Activated CD4-positive, alpha-beta T cell treated with anti-CD3 and anti-CD28 coated beads, Interleukin-2, amount 50 U/mL, for 4 hours (primary cell): ENCODE measurements at places on chromosomes 5 and 9.

GRCh38 chr5:158162026-158162425, 303.1 kb upstream of the CLINT1 start:
- no peak for DNase-seq

DNA sequence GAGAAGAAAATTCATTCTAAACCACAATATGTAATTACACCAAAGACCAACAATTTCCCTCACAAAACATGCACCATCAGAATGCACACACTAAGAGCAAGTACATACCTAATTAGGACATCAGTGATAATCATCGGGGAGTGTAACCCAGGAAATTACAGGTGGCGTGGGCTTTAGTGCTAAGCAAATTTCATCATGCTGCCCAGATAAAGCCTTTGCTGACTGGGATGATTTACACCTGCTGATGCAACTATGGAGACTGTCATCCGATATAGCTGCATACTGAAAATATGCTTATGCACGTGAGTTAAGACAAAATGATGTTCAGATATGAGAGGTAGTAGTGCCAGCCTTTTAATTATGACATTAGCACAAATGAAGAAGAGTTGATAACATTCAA, 123.2 kb downstream of the DCP2 start:
- no peak for DNase-seq

DNA sequence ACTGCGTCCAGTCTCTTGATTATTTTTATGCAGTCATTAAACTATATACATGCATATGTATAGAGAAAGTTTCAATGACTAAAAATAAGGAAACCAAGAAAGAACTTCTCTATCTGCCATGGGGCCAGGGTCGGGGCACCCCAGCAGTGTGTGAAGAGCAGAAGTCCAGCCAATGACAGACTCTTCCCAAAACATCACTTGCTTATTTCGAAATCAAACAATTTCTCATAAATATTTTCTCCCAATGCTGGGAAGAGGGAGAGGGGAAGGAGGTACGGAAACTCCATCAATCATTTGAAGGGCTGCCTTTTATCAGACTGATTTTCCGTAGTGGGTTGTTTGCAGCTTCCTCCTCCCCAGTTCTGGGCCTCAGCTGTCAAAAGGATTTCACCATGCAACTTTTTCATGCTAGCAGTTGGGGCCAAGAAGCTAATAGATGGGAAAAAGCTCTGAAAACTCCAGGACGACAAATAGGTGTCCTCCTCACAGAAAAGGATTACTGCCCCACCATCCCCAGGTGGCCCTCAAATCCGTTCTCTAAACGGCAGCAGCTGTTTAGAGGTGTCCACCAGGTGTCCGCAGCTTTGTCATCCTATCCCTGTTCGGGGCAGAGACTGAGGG, 617 bp upstream of the FPGS start:
- DNase-seq: no peak

- DNase-seq: no peak
Measured at GRCh38 chr9:3857091-3857490, 331.3 kb upstream of the RFX3 start.

- DNase-seq: no peak
Measured at GRCh38 chr9:131773911-131774379, 34.1 kb upstream of the RAPGEF1 start.

GRCh38 chr5:63613442-63613841, 348.8 kb downstream of the HTR1A start:
- no peak for DNase-seq

- no peak for DNase-seq
Measured at GRCh38 chr9:108245331-108245730, 610.5 kb downstream of the ACTL7B start.

DNA sequence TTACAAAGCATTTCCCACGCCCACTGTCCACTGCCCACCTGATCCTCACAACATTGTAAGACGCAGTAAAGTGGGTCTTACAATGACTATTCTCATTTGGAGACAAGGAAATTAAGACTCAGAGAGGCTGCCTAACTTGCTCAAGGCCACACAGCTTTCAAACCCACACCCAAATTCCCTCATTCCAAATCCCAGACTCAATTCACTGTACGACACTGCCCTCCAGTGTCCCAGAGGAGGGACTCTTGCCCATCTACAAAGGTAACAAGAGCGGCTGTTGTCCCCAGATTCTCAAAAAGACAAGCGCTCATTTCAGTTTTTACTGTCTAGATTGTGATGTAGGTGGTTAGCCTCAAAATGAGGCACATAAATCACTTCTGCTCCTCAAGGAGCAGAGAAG, 184.6 kb downstream of the ACTL7B start:
- DNase-seq: no peak

GRCh38 chr5:133113331-133114061, 61.7 kb downstream of the HSPA4 start:
- DNase-seq: no peak

DNA sequence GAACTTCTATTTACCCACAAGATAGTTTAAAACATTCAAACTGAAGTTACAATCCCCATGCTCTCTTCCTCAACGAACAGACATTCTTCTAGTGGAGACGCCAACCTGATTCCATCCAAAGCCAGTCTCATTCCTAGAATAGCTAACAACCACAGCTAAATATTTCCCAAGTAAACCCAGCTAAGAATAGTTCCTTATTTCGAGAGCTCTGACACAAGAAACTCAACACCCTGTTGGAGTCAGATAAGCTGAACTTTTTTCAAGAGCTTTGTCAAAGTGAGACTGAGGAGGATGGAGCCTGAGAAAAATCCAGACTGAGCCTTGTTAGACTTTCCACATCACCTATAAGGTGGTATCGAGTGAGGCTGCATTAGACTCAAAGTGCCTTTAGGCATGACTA, 56.7 kb upstream of the RPS23 start:
- no peak for DNase-seq

DNA sequence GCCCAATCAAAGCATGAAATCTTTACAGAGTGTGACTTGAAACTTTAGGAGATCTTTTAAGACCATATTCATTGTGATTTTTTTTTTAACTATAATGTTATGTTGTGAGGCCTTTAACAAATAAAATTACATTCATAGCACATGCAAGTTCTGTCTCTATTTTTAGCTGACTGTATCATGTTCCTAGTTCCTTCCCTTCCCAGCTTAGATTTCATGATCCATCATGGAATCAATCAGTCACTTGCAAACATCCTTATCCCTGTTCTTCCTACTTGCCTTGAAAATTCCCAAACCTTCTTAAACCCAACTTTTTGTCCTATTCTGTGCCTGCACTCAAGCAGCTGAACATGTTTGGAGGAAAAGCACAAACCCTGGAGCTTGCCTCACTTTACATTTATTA, 141.8 kb downstream of the DMXL1 start:
- DNase-seq: no peak

- DNase-seq: no peak
Measured at GRCh38 chr9:104339692-104340091, 164.4 kb upstream of the OR13F1 start.

DNA sequence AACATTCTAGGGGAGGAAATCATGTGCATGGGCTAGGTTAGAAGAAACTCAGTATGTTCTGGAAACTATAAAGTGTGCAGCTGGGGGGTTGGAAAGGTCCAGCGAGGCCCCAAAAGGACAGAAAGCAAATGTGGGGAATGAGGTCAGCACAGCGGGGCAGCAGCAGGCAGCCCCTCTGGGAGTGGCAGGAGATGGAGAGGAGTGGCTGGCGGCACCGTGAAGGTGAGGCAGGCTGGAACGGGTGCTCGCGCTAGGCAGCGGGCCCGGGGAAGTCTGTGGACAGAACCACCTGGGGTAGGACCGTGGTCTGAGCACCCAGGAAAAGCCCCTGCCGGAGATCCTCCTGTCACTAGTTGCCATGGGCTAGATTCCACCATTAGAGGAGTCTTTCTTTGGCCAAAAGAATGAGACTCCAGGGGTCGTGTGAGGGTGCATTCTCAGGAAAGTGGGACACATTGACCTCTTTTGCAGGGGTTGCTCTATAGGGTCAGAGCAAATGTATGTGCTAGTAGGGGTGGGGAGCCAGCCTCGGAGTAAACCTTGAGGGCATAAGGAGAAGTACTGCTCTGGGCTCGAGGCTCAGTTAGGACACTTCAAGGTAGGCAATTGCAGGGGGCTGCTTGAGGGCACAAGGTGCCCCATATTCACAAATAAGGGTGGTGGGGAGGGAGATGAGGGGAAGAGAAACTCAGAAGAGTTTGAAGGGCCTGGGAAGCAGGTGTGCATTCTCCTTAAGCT, 61.2 kb downstream of the IL6ST start:
- no peak for DNase-seq

DNA sequence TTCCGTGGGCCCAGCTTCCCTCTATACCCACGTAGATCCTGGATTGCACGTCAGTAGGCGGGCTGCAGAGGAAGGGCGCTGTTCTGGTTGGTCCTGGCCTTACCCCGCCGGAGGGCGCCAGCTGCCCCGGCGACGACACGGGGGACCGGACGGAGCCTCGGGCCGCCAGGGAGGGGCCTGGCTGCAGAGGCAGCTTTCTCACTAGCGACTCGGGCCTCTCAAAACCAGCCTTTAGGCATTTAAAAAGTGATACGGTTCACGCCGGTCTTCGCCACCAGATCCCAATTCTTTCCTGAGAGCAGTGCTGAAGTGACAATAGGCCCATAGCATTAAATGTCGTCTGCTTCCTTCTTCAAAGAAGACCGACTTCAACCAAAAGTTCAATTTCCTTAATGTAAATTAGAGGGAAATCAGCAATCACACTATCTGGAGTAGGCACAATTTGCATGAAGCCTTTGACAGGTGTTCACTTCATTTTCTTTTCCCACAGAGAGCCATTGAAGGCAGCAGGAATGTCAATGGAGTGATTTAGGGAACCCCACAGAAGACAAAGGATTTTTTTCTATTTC, 17.6 kb upstream of the UBE2D2 start:
- peak; percentile 4 for DNase-seq

GRCh38 chr9:123696476-123696875, 233.4 kb downstream of the DENND1A start:
- no peak for DNase-seq

GRCh38 chr9:87711857-87712800, 13.8 kb upstream of the CTSL start:
- DNase-seq: no peak

DNA sequence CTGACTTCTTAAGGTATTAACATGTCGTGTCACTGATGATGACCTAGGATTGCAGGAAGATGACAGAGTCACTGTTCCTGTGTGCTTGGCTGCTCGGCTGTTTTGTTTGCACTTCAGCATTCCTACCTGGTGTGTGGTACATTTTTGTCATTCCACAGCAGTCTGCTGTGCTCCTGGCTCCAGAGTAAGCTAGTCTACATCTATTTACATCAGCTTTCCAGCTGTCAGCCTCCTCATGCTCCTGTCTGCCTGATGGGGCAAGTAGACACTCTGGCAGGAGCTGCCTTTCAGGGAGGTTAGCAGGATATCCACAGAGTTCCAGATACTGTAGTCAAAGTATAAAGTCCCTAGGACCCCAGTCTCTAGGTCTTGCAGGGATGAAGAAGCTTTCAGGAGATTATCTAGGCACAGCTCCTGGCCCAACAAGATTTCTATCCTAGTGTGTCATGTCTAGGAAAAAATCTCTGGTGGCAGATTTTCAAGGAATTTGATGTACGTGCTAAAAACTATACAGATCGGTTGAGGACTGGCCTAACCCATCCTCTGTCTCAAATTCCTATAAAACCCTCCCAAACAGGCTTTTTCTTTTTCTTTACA, 28.4 kb downstream of the RUSC2 start:
- DNase-seq: no peak

- no peak for DNase-seq
Measured at GRCh38 chr5:112795342-112795741, 57.7 kb downstream of the APC start.

- no peak for DNase-seq
Measured at GRCh38 chr9:87850391-87850790, 32.3 kb upstream of the SPATA31E1 start.

DNA sequence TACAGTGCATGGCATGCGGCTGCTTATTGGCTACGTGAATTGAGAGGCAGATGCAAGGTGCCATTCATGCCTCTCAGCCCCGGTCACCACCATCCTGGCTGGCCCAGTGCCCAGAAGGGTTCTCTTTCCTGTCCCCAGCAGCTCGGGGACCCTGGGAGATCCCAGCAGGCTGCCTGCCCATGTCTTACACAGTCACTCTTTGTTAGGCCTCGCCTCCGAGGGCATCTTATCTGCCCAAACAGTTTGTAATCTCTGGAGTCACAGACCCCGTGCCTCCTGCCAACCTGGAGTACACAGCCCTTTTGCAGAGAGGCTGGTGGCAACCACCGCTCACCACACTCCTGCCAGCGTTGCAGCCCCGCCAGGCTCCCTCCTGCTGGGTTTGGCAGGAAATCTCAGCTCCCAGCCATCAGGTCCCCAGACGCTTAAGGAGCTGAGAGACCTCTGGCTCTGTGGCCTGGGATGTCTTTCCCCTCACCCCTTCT, 7.0 kb upstream of the AK1 start:
- no peak for DNase-seq

- no peak for DNase-seq
Measured at GRCh38 chr5:77696120-77696519, 57.6 kb upstream of the OTP start.
